ENCODE measurements at places on chromosomes 4 and X.
A peak's percentile ranks its signal among the peaks of the same experiment; 100 is the strongest.

DNA sequence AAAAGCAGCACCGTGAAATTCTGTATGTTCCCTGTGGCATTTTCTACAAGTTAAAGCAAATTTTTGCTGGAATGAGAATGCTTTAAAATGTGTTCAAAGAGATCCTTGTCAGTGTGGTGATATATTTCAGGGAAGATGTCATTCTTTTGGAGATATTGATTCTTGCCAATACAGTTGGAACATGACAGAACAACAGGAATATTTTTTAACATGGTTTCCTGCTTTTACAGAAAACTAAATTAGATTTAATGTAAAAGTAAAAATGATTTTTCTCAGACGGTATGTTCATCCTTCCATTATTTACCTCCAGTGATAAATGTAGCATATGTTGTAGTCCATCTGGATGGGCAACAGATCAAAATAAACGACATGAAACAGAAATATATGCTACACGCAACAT is 474.8 kb downstream of the TMA16 start:
- no peak for DNase-seq

GRCh38 chr4:169269916-169270809 is 593 bp downstream of the SH3RF1 start:
- peak; percentile 58 for DNase-seq

DNA sequence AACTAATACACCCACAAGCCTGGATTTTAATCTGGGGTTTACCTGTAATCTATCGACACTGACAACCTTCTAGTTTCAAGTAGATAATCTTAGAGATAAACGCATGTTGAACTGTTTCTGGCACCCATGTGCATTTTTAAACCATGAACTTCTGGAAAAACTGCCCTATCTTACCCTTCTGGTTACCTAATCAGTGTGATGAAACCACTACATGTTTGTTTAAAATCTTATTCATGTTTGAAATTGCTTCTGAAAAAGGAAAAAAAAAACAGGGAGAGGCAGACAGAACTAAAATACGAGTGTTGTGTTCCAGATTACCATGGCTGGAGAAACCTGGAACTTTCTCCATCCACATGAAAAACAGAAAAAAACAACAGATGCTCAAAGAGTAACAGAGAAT is 139.3 kb downstream of the MID1IP1 start:
- DNase-seq = no peak

GRCh38 chr4:41644288-41644914 is 104.1 kb downstream of the PHOX2B start:
- peak; percentile 75 for DNase-seq

- DNase-seq = no peak
These were observed 79.3 kb downstream of the NFKB1 start for GRCh38 chr4:102580463-102580842.

DNA sequence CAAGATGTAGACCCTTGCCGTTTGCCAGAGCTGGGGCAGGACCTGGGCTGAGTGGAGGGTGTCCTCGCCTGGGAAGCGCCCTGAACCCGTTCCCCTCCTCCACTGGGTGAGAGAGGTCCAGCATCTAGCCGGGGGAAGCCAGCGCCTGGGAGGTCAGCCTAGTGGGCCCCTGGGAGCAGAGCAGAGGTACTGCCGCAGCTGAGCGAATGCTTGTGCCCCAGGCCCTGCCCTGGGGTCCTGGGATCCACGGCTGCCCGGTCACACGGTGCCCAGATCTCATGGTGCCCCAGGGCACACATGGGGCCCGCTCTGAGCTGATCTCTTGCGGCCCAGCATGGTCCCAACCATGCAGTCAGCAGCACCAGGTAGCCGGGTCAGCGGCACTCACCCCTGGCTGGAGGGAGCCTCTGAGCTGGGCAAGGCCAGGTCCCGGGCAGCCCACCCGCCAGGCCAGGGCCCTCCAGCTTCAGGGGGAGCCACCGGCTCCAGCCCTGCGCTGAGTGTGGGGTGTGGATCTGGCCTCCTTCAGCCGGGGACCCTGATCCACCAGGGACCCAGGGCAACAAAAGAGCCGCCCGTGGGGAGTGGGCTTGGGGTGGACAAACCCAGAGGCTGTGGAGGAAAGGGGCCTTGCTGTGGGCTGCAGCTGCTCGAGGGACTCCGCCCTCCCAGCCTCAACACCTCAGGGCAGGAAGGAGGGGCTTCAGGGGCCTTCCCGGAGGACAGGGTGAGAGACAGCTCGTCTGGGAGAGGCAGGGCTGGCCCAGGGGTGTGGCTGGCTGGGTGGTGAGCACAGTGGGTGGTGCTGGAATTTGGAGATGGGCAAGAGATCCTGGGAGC is 4.1 kb upstream of the CPLX1 start:
- DNase-seq = no peak

DNA sequence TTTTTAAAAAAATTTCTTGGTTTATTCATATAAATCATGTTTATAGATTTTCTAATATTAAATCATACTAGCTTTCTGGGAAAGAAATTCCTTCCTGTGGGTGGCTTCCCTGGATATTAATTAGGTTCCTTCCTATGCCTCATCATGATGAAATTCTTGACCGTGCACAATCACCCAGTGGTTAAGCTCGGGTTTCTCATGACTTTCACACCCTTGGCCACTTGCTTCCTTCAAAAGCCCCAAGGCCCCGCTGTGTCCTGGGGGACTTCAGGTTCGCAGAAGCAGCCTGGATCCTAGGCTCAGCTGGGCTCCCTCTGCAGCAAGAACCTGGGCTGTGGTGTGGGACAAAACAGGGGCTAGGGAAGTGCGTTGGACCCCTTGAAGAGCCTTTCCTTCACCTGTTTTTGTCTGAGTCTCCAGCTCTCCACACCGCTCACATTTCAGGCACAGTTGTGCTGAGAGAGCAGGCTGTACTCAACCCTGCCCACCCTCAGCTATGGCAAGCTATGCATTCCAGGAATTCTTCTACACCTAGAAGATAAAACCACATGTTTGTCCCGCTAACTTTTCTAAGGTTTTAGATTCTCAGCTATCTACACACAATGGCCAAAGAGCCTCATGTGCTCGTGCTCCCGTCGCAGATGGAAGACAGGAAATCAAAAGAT is 48.9 kb upstream of the TMSB15B start:
- DNase-seq = peak; percentile 9

DNA sequence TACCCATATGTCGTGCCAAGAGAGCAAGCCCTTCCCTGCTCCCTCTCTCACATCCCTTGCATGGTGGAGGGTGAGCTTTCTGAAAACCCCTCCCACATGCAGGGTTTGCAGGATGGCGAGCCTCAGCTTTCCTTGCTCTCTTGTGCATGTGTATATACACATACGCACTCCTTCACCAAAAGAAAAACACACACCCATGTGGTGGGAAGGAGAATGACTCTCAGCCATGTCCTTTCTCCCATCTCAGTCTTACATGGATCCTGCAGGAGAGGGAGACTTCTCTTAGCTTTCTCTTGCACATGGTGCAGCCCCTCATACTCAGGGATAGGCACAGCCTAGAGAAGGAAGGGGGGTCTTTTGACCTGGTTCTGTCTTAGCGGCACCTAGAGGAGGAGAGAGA is 81.1 kb downstream of the CLCN5 start:
- no peak for DNase-seq

- DNase-seq = peak; percentile 5
These were observed 116.3 kb upstream of the TEX13C start for GRCh38 chrX:125203365-125203736.

Measured in AG20443 (cell line).